Naive thymus-derived CD8-positive, alpha-beta T cell (primary cell): ENCODE measurements at places on chromosomes 2 and 18.

DNA sequence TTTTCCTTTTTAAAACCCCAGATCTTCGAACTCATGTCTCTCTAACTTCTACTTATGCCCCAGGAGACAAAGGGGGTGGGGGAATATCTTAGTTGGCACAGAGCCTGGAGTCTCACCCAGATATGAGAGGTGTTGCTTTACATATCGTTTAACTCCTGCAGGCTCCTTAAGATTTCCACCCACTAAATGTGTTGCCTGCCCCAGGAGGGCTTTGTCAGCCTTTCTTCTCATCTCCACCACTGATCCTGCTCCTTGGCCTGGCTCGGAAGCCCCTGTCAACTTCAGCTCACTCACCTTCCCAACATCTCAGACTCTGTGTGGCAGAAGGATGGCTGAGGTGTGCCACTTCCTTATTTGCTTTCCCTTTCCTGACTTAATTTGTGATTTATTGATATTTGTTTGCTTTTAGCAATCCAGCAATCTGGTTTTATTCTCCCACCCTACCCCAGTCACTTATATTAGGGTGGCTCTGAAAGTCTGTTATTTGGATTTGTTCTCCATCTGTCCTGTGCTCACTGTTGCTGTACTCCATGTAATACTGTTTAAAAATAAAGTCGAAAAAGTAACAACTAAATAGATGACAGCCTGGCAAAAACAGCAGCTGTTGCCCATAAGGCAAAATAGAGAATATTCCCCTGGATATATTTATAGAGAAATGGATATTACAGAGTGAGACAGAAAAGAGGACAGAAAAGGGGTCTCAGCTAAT, 200.6 kb downstream of the ZBTB7C start:
- no peak for DNase-seq

GRCh38 chr2:170204298-170204951, 26.5 kb downstream of the MYO3B start:
- no peak for DNase-seq

- DNase-seq: no peak
Measured at GRCh38 chr18:27860011-27860410, 316.9 kb downstream of the CDH2 start.

GRCh38 chr2:119377294-119377992, 10.7 kb downstream of the DBI start:
- no peak for DNase-seq

GRCh38 chr2:39141334-39142271, 20.8 kb upstream of the SOS1 start:
- no peak for DNase-seq

DNA sequence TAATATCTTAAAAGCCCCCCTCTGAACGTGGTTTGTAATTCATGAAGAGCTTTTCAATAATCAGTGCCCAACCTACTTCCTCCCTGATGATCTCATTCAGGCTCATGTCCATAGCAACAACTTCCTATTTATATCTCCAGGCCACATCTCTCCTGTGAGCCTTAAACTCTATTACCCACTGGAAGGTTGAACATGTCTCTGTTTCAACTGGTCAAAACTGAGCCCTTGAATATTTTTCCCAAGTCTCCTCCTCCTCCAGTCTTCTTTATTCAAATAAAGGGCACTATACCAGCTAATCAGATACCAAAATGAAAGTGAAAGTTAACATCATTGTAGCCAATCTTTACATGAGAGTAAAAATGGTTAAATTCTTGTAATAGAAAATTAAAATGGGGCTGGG, 63.7 kb upstream of the ITGA4 start:
- no peak for DNase-seq

GRCh38 chr2:172096626-172097547, 5.8 kb downstream of the DLX2 start:
- no peak for DNase-seq

GRCh38 chr18:23067236-23067635, 68.0 kb upstream of the CABLES1 start:
- peak; percentile 10 for DNase-seq

DNA sequence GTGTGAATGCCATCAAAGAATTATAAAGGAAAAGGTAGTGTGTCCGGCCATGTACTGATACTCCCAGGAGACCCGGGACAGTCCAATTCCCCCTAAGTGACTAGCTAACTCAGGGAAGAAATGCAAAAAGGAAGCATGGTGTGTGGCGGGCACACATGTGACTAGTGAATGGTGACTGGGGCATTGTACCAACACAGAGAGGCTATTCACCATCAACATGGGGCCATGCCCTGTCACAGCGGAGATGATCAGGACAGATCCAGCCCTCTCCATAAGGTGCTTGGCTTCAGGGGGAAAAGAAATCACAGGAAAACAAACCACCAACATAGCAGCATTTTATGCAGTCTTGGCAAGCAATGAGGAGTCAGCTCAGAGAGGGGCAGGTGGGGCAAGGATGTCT, 34.3 kb downstream of the FAM168B start:
- no peak for DNase-seq

DNA sequence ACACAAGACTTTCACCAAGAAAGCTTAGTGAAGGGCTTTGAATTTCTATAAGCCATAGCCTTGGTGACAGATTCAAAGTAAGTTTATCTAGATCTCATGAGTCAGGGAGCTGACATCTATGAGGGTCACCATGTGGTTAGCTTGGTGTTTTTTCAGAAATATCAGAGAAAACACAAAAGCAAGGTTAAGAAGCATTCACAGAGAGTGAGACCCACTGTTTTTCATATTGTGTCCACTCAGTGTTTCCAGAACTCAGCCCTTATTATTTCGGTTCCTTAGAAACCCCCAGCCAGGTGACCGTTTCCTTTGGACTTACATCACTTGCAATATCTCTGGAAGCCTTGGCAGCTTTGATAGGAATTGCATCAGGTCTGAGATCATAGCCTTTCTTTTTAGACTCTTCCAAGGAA, 76.6 kb downstream of the NEB start:
- no peak for DNase-seq

DNA sequence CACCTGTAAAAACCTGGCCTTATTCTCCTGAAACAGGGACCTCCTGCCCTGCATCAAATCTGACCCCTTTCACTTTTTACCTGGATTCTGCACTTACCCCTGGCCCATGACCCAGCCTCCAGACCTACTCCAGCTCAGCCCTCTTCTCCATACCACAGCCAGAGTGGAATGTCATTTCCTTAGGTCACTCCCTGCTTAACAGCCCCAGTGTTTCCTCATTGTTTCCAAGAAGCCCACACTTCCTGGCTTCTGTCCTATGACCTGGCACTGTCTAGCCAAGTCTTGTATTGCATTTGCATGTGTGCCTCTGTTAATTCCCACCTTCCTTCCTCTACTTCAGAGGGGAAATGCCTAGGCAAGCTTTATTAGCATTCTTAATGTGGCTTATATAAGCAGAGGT, 51.4 kb upstream of the TRIB2 start:
- no peak for DNase-seq

GRCh38 chr18:25056429-25056828, 295.5 kb downstream of the ZNF521 start:
- no peak for DNase-seq

DNA sequence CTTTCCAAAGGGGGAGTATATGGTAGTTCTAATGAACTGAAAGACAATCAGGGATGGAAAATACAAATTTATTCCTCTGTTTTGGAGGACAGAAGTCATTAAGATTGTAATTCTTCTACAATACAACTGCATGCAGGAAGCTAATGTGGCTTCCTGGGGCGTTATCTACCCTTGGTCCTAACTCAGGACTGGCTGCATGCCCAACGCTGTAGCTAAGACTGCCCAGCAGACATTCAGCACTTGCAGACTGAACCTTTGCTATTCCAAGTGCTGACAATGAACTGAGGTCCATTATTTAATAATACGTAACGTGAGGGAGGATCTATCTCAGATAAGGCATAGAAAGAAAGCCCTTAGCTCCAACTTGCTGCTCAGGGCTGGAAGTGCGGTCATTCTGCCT, 53.2 kb downstream of the ZAP70 start:
- DNase-seq: no peak

DNA sequence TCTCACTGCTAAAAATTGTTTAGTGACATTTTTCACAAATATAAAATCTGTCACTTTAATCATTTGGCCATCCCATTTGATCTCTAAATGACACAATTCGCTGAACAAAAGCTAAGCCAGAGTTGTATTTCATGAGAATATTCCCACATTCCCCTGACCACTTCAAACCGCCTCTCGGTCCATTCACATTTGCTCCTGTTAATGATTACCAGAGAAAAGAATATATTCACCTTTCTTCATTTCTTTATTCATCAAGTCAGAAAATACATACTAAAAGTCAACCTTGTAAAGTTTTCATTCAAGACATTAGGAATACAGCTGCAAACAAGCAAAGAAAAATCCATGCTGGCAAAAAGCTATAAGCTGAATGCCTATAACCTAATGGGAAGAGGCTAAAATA, 225.5 kb downstream of the DOK6 start:
- no peak for DNase-seq

DNA sequence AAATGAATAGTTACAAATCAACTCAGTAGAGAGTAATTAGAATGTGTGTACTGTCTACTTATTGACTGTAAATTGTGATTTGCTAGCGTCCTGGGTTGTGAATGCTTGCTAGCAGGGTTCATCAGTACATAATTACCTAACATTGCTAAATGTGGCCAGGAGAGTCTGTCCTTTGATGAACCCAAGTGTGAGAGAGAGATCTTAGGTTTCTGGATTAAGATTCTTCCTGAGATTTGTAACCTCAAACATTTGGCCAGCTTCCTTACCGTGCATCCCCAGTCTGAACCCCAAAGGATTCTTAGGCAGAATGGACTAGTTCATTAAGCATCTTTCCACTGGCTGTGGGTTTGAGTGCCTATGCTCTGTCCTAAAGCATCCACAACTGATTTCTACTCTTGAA, 84.0 kb upstream of the ITPRID2 start:
- no peak for DNase-seq

DNA sequence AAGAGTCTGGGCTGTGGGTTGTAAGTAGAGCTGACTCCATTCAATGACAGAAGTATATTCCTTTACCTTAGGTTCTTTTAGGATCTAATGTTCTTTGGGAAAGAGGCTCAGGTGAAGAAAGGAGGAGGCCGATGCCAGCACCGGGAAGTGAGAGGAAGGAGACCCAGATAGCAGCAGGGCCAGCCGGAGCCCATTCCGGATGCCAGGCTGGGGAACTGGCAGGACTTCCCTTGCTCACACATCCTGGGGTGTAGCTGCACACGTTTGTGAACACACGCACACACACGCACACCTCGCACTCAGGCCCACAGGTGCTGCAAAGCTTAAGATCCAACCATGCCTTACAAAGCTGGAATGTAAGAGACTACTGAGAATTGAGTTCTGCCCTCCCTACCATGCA, 95.8 kb upstream of the SMAD2 start:
- DNase-seq: no peak

DNA sequence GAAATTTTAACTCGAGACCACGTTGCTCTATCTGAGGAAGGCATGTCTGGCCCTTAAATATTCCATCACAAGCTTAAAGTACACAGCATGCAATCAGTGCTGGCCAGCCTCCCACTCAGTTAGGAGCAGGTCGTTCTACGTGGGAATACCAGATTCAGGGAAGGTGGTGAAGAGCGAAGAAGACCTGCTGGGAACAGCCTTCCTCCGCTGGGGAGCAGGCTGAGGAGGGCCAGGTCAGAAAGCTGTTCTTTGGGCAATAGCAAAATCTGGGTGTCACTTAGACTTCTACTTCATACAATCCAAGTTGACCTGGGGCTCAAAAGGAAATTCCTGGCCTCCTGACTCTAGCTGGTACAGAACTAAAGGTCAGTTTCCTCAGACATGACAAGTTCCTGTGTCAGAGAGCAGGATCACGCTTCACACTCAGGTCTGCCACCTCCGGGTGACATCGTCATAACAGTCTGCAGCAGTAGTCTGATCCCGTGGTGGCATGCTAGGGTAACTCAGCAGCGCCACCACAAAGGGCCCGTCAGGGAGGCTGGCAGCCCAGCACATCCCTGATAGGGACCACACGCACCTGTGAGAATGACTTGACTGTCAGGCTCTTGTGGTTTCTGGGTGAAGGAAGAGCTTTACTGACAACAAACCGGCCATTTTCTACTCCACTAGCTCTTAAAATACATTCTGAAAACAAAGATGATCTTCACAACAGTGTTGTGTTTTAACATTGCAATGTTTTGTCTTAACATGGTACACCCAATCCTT, 35.2 kb upstream of the NAPG start:
- DNase-seq: peak; percentile 51

- DNase-seq: no peak
Measured at GRCh38 chr2:231684314-231685223, 23.8 kb upstream of the PTMA start.

- DNase-seq: peak; percentile 73
Measured at GRCh38 chr2:234500394-234501006, 3.6 kb upstream of the ARL4C start.
